ENCODE measurements at places on chromosomes 4 and X.

GRCh38 chr4:91325495-91325894, 978.3 kb upstream of the GRID2 start:
- no peak for DNase-seq

GRCh38 chrX:50111742-50112141, 89.1 kb downstream of the AKAP4 start:
- no peak for DNase-seq

- no peak for DNase-seq
Observed at GRCh38 chr4:44632733-44633132, 18.7 kb downstream of the YIPF7 start.

GRCh38 chr4:1972414-1972813, 36.4 kb downstream of the NELFA start:
- no peak for DNase-seq

DNA sequence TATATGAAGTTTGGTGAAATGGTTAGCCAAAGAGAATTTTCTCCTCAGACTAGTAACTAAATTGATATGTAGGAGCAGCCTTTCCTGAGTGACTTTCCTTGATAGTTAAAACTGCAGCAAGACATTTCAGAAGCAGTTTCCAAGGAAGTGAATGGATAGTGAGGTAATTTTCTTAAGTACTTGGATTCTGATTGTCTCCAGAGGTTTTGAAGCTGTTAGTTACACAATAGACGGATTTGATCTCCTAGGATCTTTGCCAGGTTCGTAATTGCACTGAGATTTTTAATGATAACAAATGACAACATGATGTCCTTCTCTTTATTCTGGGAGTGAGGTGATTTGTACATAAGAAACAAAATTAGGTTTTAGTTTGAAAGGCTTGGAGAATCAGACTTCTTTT, 29.2 kb downstream of the PRRG1 start:
- no peak for DNase-seq

- DNase-seq: no peak
Observed at GRCh38 chr4:185374573-185374972, 21.2 kb downstream of the LRP2BP start.

GRCh38 chr4:19791422-19792123, 460.1 kb upstream of the SLIT2 start:
- no peak for DNase-seq

Measured in CD4-positive, alpha-beta T cell (primary cell).